ENCODE measurements at places on chromosomes 7 and 10.

DNA sequence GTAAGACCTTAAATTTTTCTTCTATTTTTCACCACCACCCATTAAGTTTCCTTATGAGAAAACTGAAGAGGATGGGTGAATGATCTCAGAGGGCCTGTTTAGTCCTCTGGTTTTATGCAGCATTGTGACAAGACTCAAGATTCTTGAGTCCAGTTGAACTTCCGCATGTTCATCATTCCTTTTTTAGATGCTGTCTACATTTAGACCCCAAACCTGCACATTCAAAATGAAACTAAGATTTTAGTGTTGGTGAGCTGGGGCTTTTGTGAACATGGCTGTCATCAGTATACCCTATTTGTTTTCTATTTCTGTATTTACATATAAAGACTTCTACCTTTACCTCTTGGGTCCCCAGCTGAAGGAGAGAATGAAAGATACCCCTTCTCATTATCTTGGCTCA lies 31.1 kb downstream of the NET1 start:
- DNase-seq: no peak

DNA sequence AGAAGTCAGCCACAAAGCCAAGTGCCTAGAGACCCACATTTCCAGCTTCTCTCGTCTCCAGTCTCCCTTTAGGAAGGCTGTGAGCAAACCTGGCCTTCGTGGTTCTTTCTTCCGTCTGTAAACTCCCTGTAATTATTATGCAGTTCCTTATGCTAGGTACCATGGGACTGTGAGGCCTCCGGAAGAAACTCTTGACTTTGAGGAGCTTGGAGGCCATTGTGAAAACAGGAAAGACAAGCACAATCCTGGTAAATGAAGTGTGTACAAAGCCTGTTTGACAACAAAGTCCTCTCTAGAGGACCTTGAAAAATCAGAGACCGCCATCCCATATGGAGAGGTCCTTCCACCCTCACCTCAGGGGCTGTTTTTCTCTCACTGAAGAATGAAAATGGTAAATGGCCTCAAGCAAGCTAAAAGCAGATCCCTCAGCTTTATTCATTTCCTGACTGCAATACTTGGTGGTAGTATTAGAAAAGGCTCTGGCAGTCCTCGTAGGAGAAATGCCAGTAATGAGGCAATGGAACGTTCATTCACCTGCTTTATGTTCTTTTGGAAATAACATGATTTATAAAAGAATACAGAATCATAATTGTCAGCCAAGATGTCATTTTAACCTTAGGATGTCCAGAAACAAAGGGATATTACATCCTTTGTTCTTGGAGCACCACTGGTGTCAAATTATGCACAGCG lies 926.4 kb downstream of the LRMDA start:
- no peak for DNase-seq

- no peak for DNase-seq
These were observed 501.1 kb upstream of the NRP1 start for GRCh38 chr10:33835556-33835955.

GRCh38 chr7:38306171-38306570 lies 32.7 kb upstream of the TARP start:
- no peak for DNase-seq

GRCh38 chr10:77841711-77842375 lies 84.7 kb downstream of the DLG5 start:
- DNase-seq: no peak

GRCh38 chr7:39084349-39084748 lies 106.6 kb downstream of the POU6F2 start:
- no peak for DNase-seq

DNA sequence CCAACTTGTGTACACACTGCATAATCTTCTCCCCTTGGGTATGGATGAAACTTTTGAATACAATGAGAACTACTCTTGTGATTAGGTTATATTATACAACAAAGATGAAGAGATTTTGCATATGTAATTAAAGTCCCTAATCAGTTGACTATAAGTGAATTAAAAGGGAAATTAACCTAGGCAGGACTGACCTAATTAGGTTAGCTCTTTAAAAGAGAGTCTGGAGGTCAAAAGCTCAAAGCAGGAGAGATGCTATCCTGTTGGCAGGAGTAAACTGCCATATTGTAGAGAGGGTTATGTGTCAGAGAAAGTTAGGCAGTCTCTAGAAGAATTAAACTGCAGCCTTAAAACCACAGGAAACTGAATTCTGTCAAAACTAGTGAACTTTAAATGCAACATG lies 29.4 kb downstream of the HGF start:
- no peak for DNase-seq

GRCh38 chr10:71771204-71771603 lies 2.1 kb downstream of the VSIR start:
- DNase-seq: no peak

DNA sequence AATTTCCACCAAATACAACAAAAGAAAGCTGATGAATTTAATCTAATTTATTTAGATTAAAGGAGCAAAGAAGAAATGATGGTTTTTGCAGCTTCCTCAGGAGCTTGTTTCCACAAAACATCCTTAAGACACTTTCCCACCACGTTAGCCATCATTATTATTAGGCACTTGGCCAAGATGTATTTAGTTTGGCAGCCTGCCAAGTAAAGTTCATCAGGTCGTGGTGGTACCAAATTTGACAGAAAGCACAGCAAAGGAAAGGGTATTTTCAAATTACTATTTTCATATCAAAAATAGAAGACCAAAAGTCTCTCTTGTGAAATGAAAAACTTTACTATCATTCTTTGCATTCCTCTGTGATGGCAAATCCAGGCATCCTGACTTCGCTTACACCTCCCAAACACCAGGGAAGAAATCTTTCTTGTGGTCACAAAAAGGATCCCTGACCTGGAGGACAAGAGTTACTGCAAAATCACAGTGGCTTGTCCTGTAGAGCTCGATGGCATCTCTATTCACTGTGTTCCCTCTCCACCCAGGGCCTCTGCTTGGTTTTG lies 123.1 kb upstream of the INHBA start:
- no peak for DNase-seq

DNA sequence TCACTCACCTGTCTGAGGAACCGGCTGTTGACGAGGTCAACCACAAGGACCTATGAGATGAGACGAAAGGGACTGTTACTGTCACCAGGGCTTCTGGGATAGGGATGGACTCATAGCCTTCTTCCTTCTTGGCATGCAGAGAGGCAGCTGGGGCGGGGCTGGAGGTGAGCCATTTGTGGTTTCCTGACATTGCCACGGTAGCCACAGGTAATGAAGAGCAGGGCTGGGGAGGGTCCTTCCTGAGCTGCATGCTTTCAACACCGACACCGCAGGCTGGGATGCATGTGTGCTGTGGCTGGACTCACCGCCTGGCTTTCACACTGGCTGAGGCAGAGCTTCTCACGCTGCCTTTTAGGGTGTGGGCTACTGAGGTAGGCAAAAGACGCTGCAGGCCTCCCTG lies 46.4 kb upstream of the MKRN1 start:
- DNase-seq: no peak

DNA sequence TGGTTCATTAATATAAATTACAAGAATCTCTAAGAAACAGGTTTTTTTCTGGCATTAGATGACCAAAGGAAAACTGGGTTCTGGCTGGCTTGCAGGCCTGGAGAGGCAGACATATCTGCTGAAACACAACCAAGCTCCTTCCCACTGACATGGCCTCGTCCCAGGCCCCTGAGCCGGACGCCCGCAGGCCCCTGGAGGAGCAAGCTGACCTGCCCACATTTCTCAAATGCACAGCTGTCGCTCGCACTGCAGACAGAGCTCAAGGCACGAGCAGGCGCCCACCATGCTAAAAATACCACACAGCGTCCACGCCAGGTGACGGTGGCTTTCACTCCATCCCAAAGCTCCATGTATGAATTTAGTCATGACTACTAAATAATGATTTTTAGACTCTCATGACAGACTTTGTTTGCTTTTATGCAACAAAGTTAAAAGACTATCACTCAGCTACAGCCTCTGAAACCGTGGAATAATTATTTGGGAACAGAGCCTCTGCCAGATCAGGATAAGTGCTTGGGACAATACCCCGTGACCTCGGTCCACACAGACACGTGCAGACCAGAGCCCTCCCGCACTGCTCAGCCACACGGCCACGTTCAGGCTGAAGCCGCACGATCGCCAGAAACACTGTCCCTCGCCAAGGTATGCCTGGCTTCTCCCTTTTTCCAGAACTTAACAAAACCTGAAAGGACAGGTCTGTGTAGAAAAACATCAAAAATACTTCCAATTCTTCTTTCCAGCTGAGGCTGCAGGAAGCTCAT lies 71.1 kb downstream of the DIP2C start:
- DNase-seq: no peak

- DNase-seq: no peak
These were observed 75.9 kb upstream of the HGF start for GRCh38 chr7:81845744-81846241.

GRCh38 chr7:121563177-121563576 lies 167.1 kb upstream of the FAM3C start:
- no peak for DNase-seq

GRCh38 chr7:36280840-36281812 lies 108.5 kb upstream of the ANLN start:
- DNase-seq: peak; percentile 64

GRCh38 chr7:35331730-35332678 lies 78.1 kb upstream of the TBX20 start:
- DNase-seq: no peak

DNA sequence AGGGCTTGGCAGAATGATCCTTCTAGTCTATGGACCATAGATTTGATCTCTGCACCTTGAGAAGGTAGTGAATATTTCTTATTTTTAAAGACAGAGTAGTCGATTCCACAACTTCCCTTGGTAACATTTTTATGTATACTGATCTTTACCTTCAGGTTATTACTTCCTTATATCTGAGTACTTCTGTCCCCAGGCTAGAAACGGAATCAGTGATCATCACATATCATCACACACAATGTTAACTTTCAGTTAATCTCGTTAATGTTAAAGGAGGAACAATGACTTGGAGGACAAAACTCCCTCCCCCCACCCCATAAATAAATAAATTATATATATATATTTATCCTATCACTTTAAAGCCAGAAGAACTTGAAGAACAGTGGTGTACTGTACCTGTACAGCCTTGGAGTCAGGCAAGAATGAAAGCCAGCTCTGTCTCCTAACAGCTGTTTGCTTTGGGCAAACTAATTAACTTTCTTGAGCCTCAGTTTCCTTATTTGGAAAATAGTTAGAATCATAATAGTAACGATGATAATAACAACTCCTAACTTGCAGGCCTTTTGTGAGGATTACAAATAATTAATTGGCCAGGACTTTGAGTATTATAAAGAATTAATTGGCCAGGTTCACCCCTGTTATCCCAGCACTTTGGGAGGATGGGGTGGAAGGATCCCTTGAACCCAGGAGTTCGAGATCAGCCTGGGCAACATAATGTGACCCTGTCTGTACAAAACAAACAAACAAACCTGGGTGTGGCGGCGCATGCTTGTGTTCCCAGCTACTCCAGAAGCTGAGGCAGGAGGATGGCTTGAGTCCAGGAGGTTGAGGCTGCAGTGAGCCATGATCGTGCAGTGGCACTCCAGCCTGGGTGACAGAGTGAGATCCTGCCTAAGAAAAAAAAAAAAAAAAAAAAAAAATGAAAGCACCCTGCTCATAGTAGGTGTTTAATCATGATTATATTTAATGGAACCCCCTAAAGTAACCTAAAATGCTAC lies 63.5 kb downstream of the SAMD9 start:
- no peak for DNase-seq

Data from brain (organoid and tissue), 16 donors.